ENCODE measurements at places on chromosomes 5 and 9. TPM values are rescaled to one million over a fixed set of nuclear protein-coding genes. Genes with fewer than 3 reads are reported as not detected.

DNA sequence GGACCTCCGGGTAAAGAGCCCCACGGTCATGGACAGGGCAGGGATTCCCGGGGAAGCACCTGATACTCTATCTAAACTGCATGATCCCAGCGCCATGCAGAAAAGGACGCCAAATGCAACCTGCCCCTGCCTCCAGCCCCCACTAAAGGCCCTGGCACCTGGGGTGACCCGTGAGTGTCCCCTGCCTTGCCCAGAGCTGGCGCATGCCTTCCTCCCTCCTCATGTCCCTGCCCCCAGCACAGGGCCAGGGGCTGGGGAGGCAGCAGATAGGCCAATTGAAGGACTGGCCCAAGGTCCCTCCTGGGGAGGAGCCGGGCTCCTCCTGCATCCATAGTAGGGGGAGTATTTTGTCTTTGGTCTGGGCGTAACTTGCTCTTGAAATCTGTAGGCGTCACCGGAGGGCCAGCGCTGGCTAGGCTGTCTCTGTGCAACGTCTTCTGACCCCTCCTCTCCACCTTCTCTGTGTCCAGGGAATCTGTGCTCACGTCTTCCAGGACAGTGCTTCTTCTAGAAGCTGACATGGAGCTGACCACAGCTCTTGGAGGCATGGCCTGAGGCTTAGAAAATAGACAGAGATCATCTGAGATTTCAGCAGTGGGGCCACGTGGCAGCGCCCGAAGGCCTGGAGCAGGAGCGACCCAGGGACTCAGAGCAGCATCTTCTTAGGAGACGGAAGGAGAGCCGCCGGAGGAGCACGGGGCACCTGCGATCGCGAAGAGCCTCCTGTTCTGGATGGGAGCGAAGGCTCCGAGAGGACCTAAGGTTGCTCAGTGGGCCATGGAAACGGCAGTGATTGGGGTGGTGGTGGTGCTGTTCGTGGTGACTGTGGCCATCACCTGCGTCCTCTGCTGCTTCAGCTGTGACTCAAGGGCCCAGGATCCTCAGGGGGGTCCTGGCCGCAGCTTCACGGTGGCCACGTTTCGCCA lies 660 bp downstream of the SPAAR start:
- DNase-seq: peak; percentile 49

GRCh38 chr9:93299418-93300174 lies 115.7 kb downstream of the WNK2 start:
- no peak for DNase-seq

GRCh38 chr5:129216001-129216400 lies 121.5 kb downstream of the ISOC1 start:
- no peak for DNase-seq

DNA sequence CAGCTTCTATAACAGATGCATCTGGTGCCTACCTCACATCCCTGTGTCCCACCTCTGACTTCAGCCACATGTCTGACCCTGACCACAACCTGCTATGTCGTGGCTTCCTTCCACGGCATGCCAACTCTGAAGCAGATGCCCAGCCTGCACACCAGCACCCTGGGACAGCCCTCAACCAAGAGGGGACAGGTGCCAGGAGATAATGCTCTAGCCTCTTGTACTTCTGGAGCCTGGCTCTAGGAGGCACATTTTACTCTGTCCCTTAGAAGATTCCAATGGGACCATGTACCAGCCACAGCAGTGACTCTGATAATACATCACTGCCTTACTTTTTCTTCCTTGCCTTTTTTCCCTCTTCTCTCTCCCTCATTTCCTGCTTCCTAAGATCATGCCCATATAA lies 51.4 kb downstream of the EBF1 start:
- DNase-seq: no peak

DNA sequence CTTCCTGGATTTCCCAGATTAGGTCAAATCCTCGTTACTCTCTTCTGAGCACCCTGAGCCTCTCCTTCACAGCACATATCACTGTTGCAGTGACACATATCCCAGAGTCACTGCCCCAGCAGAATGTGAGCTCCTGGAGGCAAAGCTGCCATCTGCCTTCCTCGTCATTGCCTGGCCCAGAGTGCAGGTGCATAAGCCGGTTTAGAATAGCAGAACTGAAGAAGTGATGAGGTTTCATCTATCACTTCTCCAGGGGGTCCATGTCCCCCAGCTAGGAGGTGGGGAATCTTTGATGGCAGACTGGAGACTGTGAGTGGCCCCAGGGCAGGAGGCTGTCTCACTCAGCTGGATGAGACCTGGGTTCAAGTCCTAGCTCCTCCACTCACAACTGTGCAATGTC lies 25.8 kb downstream of the NIPAL4 start:
- no peak for DNase-seq

GRCh38 chr5:169169783-169170182 lies 131.2 kb downstream of the SLIT3 start:
- DNase-seq: no peak

- DNase-seq: no peak
Measured at GRCh38 chr5:130678637-130679036, 486.4 kb downstream of the HINT1 start.

DNA sequence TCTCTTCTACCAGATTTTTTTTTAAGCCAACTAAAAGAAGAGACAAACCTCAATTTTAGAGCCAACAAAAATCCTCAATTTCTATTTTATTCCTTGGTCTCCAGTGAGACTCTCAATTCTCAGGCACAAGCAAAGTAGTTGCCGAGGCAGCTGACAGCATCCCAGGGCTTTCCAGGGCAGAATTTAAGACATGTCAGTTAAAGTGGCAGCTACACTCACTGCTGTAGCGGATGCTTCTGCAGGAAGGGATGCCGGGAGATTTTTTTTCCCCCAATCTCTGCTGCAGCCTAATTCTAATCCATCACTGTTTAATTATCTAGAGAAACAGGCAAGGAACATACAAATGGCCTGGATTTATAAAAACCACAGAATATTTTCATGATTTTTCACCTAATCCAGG lies 57.0 kb downstream of the TTC39B start:
- DNase-seq: peak; percentile 32

The ADAMTS13 gene
- total RNA-seq: 12.2 TPM

The NAIP gene
- total RNA-seq: 3.3 TPM

The FABP6 gene
- total RNA-seq: not detected

The LCN9 gene
- total RNA-seq: not detected

The PCDHGB3 gene
- total RNA-seq: 0.71 TPM

All from cardiac muscle cell (in vitro differentiated cells and primary cell).